ENCODE measurements at places on chromosomes 16 and 17. TPM values are rescaled to one million over a fixed set of nuclear protein-coding genes. Genes with fewer than 3 reads are reported as not detected.

Gene STH
- not detected for polyA plus RNA-seq

GRCh38 chr16:75308011-75308410 is 56.6 kb upstream of the BCAR1 start:
- no peak for DNase-seq

GRCh38 chr16:9438991-9439390 is 347.5 kb downstream of the HAPSTR1 start:
- no peak for DNase-seq

GRCh38 chr17:11996722-11997146 is 541 bp downstream of the ZNF18 start:
- peak; percentile 58 for DNase-seq

DNA sequence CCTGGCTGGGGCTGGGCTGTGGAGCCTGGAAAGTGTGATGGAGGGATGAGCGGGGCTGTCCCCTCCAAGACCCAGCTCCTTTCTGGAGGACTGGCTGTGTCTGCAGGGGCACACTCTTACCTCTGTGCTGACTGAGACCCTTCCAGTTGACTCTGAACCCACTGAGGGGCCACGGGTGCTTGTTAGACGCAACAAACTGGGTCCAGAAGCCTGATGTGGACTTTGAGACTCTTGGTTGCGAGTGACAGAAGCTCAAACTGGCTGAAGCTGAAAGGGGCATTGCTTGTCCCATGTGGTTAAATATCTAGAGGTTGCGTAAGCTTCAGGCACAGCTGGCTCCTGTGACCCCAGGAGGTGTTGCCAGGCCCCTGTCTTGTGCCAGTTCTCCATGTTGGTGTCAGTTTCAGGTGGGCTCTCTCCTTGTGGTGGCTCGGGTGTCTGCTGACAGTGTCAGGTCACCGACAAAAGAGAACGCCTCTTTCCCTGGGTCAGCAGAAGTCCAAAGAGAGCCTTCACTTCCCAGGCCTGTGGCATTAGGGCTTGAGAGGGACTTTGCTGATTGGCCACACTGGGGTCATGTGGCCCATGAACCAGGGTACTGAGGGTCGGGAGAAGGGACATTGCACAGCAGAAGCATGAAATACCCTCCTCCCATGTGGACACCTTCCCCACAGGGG is 16.7 kb downstream of the ADCY7 start:
- no peak for DNase-seq

- no peak for DNase-seq
These were observed 18.2 kb upstream of the IL17C start for GRCh38 chr16:88619859-88620815.

All from small intestine (tissue), 16 donors.